ENCODE measurements at places on chromosomes 7 and 10.
A peak's percentile ranks its signal among the peaks of the same experiment; 100 is the strongest.

DNA sequence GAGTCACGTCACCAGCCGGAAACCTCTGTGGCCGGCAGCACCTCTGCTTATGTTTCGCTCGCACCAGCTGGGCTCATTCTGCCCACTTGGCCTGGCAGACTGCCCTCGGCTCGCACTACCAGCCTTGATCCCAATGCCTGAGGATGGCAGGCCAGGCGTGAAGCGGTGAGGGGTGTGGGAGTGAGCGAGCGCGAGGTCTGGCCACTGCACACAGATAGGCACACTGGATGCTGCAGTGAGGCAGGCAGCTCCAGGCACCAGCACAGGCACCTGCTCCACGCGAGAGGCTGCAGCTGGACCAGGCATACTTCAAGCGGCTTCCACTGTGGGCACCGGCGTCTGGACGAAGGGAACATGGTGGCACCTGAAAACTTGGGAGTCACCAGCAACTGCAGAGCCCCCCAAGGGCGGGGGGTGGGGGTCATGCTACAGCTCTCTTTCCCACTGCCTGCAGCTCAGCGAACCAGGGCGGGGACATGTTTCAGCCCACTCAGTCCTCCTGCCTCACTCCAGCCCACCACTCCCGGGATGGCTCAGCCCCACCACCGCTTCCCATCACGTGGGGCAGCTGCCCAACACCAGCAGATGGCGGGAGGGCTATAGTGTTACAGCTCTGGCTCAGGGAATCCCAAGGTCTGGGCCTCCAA, 5.4 kb upstream of the DMTF1 start:
- no peak for DNase-seq

GRCh38 chr10:338171-339037, 203.1 kb downstream of the ZMYND11 start:
- DNase-seq: no peak

DNA sequence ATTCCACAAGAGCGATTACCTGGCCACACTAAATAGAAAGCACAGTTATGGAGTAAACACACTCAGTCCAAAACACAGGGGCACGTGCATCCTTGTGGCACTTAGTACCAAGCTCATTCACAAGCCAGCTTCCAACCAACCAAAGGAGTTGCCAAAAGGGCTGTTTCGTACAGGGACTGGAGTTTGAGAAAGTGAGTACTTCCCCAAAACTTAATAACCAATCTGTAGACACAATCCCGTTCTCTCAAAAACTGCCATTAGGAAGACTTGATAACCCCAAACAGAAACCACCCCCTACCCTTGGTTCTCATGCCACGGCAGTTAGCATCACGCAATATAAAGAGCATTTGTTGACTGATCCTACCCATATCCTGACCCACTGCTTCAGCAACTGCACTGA, 166.2 kb upstream of the ASAH2 start:
- no peak for DNase-seq

DNA sequence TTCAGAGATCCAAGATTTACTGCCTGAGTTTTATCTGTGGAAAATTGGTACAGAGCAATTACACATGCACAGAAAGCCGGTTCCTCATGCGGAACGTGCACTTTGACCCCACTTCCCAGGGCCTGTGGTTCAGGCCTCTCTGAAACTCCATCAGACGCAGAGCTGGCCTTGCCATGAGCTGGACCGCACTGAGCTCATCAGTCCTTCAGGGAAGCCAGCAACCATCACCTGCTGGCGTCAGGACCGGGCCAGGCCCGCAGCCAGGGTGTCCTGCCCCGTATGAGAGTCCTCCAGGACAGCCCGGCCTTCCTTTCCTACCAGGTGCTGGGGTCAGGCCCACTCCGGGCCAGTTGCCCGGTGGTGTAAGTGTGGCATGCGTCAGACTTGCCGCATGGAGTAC, 446.5 kb upstream of the FOXK1 start:
- no peak for DNase-seq

DNA sequence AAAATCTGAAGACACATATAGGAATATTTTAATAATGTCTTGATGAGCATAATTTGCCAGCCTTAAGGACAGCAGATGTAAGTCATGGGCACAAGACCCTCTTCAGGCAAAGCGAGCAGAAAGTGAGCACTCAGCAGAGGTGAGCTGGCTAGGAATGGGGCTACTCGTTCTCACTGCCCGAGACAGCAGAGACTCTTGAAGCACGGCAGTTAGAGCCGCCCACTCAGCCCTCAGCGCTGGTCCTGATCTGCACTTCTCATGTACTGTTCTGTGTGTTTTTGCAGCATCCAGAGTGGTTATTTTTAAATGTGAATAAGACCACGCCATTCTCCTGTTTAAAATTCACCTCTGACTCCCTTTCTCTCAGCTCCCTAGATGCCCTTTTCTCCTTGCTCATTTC, 65.3 kb downstream of the GFRA1 start:
- DNase-seq: no peak

DNA sequence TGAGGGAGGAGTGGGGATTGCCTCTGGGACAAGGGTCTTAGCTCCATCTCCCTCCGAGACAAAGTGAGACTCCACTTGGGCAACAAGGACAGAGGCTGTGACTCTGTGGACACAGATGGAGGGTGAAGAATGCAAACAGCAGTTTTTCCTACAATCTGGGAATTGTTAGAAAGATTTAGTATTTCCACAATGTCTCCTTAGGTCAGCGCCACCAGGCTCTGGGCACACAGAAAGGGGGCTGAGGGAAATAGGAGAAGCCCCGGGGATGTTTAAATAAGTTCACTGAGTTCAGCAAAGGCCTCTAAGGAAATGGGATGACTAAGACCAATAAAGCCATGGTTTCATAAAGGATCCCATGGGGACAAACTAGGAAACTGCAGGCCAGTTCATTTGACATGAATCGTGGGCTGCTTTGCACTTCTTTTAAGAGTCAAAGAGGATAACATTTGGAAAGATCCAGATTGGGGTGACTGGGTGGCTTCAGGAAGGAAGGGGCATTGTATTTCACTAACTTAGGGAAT, 219.8 kb upstream of the GLI3 start:
- DNase-seq: no peak

- DNase-seq: no peak
Measured at GRCh38 chr7:27484451-27484850, 178.2 kb downstream of the HIBADH start.

GRCh38 chr7:332020-332517, 42.1 kb downstream of the FOXL3 start:
- no peak for DNase-seq

GRCh38 chr10:94493463-94493862, 52.1 kb upstream of the HELLS start:
- DNase-seq: no peak

- peak; percentile 20 for DNase-seq
Measured at GRCh38 chr10:8365935-8366911, 311.7 kb downstream of the GATA3 start.

DNA sequence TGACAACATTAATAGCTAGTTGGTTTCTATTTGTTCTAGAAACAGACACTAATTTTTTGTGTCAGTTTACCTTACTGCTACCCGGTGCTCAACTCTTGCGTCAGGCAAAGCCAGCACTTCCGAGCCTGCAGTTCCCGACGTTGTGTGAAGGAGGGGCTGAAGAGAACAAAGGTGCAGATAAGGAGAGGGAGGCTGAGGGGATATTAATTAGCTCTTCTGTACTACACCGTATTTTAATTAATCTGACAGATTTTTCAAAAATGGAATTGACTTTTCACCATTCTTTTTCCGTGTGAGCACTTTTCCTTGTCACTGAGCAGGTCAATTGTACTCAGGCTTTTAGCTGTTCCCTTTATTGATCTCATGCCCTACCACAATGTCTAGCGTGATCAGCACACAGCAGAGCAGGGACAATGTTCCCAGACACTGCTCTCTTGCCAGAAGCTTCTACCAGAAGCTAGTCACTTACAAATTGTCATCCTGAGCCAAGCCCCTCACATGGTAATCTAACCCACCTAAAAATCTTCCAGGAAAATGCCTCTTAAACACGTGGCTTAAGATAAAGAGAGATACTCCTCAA, 650.5 kb upstream of the MKI67 start:
- DNase-seq: no peak

- no peak for DNase-seq
Measured at GRCh38 chr10:73379064-73379748, 20.5 kb upstream of the CFAP70 start.

GRCh38 chr7:46811529-46811928, 770.4 kb downstream of the TNS3 start:
- no peak for DNase-seq

DNA sequence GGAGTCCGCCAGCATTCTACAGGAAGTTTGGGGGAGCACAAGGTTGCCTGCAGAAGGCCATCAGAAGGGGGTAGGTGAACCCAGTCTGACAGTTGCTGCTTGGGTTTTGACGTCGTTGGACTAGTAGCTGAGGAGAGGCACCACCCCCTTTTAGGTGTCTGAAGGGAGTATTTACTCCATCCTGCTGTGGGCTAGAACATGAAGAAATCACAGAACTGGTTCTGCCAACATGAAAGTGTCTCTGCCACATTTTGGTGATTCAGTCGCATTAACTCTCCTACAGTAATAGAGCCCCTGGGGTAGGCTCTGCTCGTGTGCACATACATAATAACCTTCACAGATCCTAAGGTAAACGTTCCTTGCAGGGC, 834 bp upstream of the TRIL start:
- DNase-seq: no peak

DNA sequence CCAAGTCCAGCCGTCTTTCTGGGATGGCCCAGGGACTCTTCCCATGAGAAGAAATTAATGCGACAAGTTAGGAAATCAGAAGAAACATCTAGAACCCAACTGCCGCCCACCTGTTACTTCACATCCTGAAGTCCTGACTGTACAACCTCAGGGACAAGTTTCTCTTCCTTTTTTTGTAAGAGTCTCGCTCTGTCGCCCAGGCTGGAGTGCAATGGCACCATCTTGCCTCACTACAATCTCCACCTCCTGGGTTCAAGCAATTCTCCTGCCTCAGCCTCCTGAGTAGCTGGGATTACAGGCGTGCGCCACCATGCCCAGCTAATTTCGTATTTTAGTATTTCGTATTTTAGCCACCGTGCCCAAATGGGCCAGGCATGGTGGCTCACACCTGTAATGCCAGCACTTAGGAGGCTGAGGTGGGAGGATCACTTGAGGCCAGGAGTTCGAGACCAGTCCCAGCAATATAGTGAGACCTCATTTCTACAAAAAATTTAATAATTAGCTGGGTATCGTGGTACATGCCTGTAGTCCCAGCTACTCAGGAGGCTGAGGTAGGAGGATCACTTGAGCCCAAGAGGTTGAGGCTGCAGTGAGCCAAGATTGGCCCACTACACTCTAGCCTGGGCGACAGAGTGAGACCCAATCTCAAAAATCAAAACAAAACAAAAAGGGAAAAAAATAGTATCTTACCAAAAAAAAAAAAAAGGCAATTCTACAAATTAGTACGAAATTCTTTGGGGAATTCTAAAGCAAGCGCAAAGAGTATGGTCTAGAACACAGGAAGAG, 20.8 kb downstream of the LAT2 start:
- no peak for DNase-seq

- no peak for DNase-seq
Measured at GRCh38 chr7:95619921-95620320, 23.6 kb upstream of the PDK4 start.

DNA sequence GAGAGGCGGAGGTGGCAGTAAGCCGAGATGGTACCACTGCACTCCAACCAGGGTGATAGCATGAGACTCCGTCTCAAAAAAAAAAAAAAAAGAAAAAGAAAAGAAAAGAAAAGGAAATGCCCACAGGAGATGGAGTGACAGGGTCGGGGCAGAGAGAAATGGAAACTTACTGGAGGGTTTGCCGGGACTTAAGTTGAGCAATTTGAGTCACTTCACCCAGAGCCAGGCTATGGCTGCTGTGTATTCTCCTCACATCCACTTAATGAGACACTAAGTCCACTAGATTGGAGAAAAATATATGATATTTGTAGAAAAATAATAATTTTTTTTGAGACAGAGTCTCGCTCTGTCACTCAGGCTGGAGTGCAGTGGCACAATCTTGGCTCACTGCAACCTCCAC, 4.6 kb upstream of the PFKFB3 start:
- DNase-seq: no peak

DNA sequence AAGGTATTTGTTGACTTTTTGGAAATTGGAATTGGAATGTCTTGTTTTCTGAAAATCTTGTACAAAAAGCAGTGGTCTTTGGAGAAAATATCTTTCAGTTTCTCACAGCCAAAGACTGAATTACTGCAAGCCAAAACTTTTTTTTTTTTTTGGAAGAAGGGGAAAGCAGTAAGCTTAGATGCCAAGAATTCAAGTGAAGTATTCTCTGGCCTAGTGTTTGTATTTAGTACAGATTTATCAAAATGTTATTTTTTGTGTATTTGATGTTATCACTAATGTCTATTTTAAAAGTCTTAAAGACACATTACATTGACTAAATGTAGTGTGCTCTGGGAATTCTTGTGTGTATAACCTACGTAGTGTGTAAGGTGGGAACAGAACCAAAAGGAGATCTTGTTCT, 6.2 kb downstream of the TET1 start:
- no peak for DNase-seq

DNA sequence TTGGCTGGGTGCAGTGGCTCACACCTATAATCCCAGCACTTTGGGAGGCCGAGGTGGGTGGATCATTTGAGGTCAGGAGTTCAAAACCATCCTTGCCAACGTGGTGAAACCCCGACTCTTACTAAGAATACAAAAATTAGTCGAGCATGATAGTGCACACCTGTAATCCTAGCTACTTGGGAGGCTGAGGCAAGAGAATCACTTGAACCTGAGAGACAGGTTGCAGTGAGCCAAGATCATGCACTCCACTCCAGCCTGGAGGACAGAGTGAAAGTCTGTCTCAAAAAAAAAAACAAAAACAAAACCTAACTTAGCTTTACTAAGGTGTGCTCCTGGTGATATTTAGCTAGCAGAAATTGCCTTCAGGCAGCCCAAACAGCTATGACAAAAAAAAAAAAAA, 24.3 kb upstream of the VDAC2 start:
- no peak for DNase-seq

GRCh38 chr10:24351961-24352360, 143.0 kb downstream of the KIAA1217 start:
- DNase-seq: no peak

DNA sequence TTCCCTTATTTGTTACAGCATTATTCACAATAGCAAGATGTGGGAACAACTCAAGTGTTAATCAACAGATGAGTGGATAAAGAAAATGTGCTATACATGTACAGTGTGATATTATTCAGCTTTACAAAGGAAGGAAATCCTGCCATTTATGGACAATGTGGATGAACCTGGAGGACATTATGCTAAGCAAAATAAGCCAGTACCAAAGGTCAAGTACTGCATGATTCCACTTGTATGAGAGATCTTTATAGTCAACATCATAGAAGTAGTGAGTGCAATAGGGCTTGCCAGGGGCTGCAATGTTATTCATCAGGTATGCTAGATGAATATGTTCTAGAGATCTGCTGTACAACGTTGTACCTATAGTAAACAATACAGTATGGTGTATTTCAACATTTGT, 138.5 kb upstream of the AGR3 start:
- no peak for DNase-seq
